ENCODE measurements at places on chromosomes 3 and 15. TPM values are rescaled to one million over a fixed set of nuclear protein-coding genes. Genes with fewer than 3 reads are reported as not detected.

GRCh38 chr3:13025090-13025489, 48.1 kb downstream of the IQSEC1 start:
- no peak overlapping the region for H3K27ac ChIP-seq
- peak; percentile 37 for DNase-seq
- H3K36me3 ChIP-seq: no peaks in the 10 kb centered on the region
- H3K4me1 ChIP-seq: no peaks in the 10 kb centered on the region
- H3K27me3 ChIP-seq: no peaks in the 10 kb centered on the region

GRCh38 chr3:182000447-182000846, 288.7 kb downstream of the SOX2 start:
- H3K4me1 ChIP-seq: no peaks in the 10 kb centered on the region
- H3K27ac ChIP-seq: no peak overlapping the region
- H3K36me3 ChIP-seq: no peaks in the 10 kb centered on the region
- H3K4me3 ChIP-seq: no peak overlapping the region

GRCh38 chr3:106457281-106458180, 588.7 kb upstream of the CBLB start:
- peak; percentile 56 for DNase-seq
- no peaks in the 10 kb centered on the region for H3K36me3 ChIP-seq
- H3K27me3 ChIP-seq: no peaks in the 10 kb centered on the region
- H3K27ac ChIP-seq: peak overlapping the region; percentile 36

- H3K27ac ChIP-seq: no peak overlapping the region
- no peak overlapping the region for H3K4me3 ChIP-seq
- H3K4me1 ChIP-seq: no peaks in the 10 kb centered on the region
- DNase-seq: no peak
- H3K36me3 ChIP-seq: no peaks in the 10 kb centered on the region
- H3K27me3 ChIP-seq: no peaks in the 10 kb centered on the region
These were observed 479.4 kb upstream of the KCNMB2 start for GRCh38 chr3:178056868-178057267.

The CHL1 gene
- not detected for total RNA-seq

All from activated CD4-positive, alpha-beta memory T cell treated with anti-CD3 and anti-CD28 coated beads for 36 hours (primary cell).